ENCODE measurements at places on chromosomes 16 and 17.
A peak's percentile ranks its signal among the peaks of the same experiment; 100 is the strongest.

GRCh38 chr17:16288860-16289571, 64.3 kb downstream of the CENPV start:
- no peak for DNase-seq

- DNase-seq, result no peak
Observed at GRCh38 chr16:76081967-76082366, 195.2 kb upstream of the CNTNAP4 start.

GRCh38 chr17:76136276-76137000, 4.6 kb downstream of the FOXJ1 start:
- no peak for DNase-seq

DNA sequence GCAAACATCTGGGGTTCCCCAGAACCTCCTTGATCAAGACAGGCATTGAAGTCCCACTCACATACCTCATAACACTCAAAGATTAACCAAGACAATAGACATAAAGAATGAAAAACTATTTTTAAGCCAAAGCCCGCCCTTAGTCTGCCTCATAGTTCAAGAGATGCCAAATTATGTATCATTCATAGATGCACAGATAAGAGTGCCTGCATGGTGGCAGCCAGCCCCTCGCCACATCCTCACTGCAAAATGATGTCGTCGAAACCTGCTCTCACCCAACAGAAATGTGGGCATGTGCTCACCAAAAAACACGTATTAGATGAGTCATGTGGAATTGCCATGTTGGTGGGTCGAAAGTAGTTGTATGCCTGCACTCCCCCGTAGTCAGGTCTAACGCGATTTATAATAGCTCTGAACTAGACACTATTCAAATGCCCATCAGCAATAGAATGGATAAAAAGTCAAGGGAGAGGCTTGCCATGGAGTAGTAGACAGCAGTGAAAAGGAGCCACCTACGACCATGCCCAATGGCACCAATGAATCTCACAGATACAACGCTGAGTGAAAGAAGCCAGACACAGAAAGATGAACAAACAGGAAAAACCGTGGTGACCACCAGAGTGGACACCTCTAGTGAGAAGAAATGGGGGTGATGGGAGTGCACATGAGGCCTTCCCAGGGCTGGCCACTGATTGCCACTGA, 64.8 kb downstream of the C16orf95 start:
- DNase-seq, result no peak

DNA sequence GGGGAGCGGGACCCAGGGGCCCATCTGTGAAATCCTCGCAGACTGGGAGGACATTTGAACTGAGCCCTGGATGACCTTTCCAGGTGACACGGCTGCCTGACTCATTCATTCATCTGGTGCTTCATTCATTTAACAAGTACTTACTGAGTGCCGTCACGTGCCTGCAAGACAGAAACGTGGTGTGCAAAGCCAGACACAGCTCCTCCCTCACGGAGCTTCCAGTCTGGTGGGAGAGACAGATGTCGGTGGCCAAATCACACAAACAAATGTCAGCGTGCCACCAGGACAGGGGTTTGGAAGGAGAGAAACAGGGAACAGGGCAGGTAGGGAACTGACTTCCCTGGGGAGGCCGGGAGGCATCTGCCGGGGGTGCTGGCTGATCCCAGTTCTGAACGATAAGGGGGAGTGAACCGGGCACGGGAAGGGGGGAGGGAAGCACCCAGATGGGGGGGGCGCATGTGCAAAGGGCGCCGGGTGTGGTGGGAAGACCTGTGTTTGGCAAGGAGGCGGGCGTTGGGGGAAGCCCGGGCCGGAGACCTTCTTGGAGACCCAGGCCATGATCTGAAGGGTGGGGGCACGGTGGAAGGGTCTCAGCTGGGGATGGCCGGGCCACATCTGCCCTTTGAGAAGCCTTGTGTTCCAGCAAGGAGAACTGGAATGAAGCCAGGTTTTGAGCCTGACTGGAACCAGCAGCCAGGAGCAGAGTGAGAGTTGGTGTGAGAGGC, 93.6 kb upstream of the CIBAR2 start:
- DNase-seq, result no peak

DNA sequence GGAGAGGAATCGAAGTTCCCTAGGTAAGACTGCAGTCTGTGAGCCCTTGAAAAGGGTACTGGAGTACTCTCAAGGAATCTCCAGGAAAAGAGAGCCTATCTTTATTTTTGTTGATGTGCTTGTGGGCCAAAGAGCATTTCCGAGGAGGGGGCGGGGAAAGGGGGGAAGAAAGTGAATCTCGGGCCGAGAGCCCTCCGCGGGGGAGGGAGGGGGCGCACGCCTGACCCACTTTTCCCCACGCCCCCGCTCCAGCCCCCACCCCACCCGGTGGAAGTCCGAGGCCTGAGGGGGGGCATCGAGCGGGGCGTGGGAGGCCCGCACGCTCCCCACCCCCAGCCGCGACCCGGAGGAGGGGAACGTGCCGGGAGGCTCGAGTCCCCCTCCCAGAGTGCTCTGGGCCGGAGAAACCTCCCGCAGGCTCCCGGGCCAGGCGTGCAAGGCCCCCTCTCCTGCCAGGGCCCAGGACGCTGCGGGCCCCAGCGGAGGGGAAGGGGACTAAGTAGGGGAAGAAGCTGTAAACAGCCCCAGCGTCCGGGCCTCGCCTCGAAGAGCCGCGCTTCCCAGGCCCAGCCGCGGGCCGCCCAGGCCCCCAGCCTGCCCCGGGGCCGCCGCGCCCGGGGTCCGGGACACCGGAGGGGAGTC, 444 bp downstream of the HELZ start:
- DNase-seq, result peak; percentile 51

GRCh38 chr16:88747588-88748301, 37.3 kb downstream of the PIEZO1 start:
- DNase-seq, result no peak

GRCh38 chr16:46916980-46917379, 32.8 kb downstream of the GPT2 start:
- no peak for DNase-seq

- no peak for DNase-seq
Observed at GRCh38 chr17:6109536-6109935, 39.4 kb downstream of the WSCD1 start.
